ENCODE measurements at places on chromosomes 4 and X.

DNA sequence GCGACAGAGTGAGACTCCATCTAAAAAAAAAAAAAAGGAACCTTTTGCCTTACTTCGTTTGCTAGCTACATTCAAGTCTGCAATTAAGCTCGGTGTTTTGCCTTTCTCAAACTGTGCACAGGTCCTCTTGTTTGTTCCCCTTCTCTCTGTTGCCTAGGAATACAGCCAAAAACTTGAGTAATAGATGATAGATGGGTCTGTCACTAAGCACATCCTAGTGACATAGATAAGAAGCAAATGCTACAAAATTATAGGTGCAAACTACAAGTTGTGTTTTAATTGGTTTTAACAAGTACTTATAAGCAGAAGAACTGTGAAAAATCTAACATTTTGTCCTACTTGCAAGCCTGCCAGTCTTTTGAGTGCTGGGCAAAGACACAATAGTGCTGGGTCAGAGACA, 95.2 kb downstream of the SNCA start:
- DNase-seq: no peak

- no peak for DNase-seq
These were observed 19.8 kb downstream of the GLRB start for GRCh38 chr4:157095716-157096115.

DNA sequence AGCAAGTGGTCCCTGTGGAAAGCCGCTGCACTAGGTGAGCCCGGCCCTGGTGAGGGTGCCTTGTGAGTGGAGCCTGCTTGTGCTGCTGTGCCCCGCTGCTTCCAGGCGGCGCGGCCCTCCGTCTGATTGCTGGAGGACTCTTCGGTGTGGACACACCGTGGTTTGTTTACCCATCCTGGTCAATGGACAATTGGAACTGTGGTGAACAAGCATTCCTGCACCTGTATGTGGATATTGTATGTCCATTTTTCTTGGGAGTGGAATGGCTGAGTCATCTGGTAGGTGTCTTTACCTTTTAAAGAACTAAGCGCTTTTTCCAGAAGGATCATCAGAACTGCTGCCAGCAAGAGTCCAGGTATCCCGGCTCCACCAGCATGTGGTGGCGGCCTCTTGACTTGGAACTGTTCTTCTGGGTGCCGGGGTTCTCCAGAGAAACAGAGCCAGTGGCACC, 15.6 kb downstream of the MAEA start:
- no peak for DNase-seq

DNA sequence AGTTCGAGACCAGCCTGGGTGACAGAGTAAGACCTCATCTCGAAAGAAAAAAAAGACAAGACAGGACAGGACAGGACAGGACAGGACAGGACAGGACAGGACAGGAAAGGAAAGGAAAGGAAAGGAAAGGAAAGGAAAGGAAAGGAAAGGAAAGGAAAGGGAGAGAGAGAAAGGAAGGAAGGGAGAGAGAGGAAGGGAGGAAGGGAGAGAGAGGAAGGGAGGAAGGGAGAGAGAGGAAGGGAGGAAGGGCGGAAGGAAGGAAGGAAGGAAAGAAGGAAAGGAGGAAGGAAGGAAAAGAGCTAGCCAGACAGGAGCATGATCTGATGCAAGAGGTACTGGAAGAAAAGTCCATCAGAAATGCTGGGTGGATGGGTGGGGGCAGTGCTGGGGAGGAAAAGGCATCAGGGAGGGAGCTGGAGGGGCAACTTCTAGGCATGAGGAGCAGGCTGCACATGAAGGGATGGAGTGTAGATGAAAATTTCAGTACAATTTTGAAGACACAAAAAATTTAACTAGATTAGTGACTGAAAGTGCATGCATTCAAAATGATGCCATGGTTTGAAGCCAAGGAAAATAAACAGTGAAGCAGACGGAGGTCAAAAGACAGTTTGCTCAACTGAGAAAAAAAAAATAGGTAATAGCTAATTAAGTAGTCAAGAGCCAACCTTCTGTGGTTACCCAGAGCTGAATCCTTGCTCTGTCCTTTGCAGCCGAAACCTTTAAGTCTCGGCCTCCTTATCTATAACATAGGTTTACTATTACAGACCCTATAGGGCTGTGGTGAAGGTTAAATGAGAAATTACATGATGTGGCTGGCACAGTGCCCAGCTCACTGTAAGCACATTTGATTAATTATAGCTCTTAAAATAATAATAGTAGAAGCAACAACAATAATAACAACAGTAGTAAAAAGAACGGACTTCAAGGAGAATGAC, 59.9 kb downstream of the ZNF827 start:
- no peak for DNase-seq

DNA sequence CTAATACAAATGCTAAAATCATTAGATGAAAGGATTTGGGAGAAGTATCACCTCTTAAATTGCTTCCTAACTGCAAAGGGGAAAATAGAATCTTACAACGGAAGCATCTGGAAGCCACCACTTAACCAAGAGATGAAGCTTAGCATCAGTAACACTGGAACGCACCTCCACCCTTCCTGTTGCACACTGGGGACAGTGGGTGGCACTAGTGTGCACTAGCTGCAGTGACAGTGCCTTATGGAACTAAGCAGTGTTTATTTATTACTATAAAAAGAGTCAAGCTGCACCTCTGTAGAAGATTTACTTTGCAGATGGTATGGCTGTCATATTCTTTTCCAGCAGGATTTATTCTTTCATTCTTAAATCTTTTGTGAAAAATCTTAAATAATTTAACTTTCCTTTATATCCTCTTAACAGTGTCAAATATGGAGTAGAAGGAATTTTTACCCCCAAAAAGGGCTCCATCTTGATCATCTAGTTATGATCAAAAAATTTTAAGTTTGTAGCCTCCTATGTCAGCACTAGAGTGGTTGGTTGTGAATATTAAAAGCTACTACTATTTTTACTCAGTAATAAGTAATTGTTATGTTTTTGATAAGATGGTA, 76.7 kb downstream of the SCD5 start:
- no peak for DNase-seq

Measured in NCI-H1417 treated with DMSO at 0.1 percent for 48 hours (cell line).